ENCODE measurements at places on chromosomes 1 and 21.

DNA sequence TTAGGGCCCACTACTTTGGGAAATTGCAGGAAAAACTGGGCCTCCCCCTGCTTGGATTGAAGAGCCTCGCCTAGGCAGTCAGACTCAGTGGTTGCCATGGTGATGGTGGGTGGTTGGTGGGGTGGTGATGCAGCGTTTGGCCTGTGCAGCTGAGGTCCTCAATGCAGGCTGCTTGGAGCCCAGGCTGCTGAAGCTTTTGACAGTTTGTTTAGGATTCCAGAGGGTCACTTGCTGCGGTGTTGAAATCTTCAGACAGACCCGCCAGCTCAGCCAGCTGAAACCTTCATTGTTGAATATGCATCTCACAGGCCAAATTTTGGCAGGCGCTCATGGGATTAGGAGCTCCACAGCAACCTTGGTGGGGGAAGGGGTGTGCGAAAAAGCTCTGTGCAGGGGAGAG is 67.9 kb downstream of the CACNA1E start:
- no peak for DNase-seq

- DNase-seq: no peak
Observed at GRCh38 chr1:67767103-67767782, 66.0 kb downstream of the GNG12 start.

DNA sequence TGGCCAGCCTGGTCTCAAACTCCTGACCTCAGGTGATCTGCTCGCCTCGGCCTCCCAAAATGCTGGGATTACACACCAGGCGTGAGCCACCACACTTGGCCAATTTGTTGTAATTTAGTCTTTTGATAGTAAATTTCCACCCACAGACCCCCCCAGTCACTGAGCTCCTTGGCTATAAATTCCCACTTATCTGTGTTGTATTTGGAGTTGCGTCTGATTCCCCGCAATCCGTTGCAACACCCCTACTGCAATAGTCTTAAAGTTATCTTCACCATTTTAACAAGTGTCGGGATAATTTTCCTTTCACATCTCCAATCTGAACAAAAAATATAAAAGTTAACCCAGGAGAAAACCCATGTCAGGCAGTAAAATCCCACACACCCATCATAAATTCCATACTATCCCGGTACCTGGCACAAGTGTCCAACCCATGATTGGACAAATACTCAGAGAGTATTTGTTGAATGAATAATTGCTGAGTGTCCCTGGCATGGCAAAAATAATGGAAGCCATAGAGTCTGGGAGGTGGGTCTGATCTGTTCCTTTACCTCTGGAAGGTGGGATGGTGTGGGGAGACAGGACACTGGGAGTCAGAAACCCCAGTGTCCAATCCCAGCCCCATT is 9.3 kb upstream of the CNR2 start:
- DNase-seq: no peak

GRCh38 chr1:210117198-210117597 is 115.4 kb upstream of the SERTAD4 start:
- DNase-seq: no peak

DNA sequence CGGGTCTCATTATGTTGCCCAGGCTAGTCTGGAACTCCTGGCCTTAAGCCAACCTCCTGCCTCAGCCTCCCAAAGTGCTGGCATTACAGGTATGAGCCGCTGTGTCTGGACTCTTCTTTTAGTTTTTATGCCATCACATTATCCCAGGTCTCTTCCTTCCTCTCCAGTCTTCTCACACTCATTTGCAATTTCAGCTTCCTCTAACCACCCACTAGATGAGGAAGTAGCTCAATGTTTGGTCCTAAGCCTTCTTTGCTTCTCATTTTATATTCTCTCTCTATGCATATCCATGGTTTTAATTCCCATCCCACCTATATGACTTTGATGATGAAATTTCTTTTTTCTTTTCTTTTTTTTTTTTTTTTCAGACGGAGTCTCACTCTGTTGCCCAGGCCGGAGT is 3.1 kb upstream of the ZBTB8A start:
- no peak for DNase-seq

DNA sequence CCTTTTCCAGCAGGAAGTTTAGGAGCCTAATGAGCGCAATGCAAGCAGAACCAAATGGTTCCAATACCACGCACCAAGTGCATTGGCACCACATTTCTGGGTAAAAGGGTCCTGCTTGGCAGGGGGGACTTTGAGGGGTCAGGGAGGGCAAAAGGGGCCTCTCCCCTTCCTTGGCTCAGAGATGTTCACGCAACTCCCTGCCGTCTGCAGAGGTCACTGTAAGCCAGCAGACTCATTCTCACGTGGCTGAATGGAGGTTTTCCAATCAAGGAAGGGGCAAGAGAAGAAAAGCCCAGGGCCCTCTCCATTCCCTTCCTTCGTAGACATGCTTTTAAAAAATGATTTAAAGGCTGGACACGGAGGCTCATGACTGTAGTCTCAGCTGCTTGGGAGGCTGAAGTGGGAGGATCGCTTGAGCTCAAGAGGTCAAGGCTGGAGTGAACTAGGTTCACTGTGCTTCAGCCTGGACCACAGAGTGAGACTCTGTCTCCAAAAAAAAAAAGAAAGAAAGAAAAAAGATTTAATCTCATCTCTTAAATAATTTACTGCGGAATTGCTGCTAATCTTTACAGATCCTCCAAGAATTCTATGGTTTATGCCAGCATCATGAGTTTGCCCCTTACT is 80.3 kb downstream of the RUNX3 start:
- peak; percentile 18 for DNase-seq

DNA sequence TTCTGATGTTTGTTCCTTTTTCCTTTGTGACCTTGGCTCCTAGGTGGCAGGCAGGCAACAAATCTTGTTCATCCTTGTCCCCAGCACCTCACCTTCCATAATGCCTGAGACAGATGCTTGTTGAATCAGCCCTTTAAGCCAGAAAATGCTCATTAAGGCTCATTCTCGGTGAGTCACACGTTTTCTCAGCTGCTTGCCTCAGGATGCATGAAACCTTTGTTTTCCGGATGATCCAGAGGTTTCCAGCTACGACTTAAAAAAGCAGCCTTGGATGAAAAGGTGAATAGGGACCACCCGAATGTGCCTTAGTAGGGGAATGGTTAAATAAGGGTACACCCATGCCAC is 4.6 kb upstream of the ATP13A2 start:
- no peak for DNase-seq

DNA sequence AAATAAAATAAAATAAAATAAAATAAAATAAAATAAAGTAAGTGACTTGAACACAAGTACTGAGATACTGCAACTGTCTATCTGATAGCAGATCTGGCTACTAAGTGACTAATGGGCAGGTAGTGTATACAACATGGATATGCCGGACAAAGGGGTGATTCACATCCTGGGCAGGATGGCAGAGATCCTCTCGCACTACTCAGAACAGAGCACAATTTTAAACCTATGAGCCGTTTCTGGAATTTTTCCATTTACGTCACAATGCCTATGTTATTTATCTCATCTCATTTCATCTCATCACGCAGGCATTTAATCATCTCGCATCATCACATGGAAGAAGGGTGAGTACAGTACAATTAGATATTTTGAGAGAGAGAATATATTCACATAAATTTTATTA is 233.3 kb upstream of the COA6 start:
- no peak for DNase-seq

DNA sequence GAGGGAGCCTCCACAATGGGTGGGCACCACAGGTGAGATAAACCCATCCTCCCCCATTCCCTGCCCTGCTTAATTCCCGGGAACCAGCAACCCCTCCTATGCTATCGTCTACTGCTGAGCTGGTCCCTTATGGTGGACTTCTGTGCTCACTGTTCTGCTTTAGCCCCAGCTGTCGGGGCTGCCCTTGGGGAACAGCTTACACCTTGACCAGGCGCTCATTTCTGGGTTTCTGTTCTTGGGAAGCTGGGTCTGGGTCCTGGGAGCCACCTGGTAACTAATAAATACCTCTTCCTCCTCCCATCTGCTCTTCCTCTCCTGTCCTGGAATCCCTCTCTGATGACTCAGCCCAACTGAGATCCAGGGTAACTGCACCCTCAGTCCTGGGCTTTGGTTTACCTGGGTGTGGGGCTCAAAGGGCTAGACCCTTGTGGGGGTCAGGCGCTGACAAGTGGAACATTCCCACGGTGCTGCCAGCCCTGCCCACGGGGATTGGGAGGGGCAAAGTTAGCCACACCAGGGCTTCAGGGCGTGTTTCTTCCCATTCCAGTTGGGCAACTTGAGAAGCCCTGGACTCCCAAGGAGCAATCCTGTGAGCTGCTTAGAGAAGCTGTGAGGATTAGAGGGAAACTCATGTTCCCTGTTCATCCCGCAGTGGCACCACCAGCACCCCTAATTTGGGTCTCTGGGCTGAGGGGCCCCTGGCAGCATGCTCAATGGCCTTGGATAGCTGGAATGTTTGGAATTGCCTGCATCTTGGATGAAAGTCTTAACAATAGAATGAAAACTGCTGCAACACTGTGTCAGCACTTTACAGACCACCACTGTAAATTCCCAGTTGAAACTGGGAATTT is 1.6 kb downstream of the PCAT6 start:
- no peak for DNase-seq

DNA sequence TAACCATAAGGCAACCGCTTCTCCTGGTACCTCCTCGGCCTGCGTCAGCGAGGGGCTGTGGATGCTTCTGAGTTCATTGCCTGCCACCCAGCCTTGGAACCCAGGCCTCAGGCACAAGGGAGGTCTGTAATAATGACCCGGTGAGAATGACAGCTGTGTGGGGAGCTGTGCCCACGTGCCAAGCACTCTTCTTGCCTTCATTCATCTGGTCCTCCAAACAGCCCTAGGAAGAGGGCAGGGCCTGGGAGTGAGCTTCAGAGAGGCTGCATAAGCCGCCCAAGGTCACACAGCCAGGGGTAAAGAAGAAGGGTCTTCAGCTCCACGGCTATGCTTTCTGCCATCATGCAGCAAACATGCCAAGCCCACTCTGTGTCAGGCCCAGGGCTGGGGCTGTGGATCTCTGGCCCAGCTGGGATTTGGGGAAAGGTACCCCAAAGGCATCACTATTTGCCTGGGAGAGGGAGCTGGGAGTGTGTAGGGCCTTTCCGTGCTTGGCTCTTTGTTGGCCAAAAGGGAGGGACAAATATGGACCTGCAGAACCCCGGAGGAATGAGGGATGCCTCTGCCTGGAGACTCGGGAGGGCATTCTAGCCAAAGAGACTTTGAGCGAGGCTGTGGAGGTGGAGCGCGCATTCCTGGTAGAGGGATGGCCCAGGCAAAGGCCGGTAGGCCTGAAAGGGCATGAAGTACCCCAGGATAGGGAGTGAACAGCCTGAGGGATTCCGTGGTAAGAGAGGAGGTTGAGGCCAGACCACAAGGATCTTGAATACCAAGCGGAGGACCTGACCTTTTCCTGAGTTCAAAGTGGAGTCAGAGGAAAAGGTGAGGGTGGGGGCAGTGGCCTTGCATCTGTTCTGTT is 10.1 kb upstream of the EDN2 start:
- no peak for DNase-seq

- DNase-seq: no peak
Observed at GRCh38 chr1:167923324-167924056, 9.6 kb upstream of the ADCY10 start.

- DNase-seq: no peak
Observed at GRCh38 chr1:113389359-113389952, 859 bp upstream of the MAGI3 start.

- no peak for DNase-seq
Observed at GRCh38 chr1:224544346-224545110, 71.6 kb upstream of the CNIH3 start.
